Ammon's horn (tissue), 1 donor: ENCODE measurements at places on chromosomes 2 and 18.

- DNase-seq, result no peak
Measured at GRCh38 chr2:227881866-227882517, 10.6 kb downstream of the DAW1 start.

DNA sequence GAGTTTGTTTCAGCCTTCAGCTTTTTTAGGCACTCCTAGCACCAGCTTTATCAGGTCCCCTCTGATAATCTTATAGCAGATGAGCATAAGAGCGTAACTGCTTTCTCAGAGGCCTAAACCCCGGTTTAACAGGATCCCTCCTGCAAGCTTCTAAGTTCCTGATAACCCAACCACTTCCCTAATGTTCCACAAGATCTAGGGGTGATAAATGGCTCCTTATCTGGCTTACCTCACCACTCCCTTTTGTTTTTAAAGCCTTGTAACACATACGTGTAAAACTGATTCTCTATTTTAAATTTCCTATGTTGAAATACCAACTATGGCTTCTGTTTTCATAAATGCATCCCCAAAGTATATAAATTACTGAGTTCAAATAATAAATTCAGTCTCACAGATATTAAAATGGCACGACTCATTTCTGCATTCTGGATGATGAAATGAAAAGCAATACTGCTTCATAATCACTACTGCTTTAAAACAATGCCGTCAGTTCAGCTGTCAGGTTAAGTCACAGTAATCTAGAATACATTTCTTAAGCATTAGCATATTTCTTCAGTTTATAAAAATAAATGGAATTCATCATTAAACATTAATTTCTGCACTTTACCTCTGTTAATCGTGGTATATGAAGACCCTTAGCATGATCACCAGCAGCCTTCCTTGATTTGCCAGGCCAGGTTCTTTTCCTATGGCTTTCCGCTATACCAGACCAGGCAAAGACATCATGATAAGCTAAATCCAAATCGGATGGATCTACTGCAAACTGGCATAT, 126.3 kb downstream of the C2orf74 start:
- DNase-seq, result no peak

DNA sequence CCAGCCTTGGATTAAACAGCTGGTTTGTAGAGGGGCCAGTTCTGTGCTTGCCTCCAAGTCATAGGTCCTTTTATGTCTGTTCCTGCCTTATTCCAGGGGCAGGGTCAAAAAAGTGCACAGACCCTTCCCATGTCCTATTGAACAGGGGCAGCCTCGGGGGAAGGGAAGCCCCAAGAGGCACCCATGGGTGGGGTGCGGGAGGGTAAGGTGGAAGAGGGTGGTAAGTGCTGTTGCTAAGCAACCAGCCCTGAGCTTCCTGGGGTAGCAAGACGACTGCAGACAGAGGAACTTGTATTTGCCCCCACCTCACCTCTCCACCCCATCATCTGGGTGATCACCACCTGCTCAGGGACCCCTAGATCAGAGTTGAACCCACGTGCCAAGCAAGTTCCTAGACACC, 7.7 kb downstream of the DNMT3A start:
- no peak for DNase-seq

DNA sequence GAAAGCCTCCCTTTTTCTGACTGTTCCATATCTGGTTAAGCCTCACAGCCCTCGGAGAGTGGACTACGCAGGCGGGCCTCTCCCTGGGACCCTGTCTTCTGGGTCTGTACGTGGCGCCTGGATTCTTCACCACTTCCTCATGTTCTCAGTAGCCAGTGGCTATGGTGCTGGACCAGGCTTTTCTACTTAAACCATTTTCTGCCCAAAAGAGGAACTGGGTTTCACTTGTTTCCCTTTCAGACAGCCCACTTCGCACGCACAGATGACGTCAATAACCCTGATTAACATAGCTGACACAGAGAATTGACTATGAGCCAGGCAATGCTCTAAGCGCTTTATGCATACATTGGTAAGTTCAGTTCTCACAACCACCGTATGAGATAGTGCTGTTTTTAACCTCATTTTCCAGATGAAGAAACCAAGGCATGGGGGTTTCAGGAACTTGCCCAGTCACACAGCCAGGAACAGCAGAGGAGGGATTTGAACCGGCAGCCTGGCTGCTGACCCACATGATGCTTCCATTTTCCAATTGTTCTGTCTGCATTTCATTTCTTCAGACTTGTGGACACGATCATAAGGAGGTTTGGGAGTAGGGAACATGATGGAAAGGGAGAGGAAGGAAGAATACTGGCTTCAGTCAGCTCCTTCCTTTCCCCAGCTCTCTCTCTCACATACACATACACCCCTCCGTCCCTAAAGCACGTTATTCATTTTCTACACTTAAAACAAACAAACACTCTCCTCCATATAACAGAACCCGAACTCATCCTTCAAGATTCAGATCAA, 41.7 kb downstream of the MYOM1 start:
- peak; percentile 79 for DNase-seq

GRCh38 chr2:100071335-100072043, 70.9 kb downstream of the AFF3 start:
- no peak for DNase-seq

DNA sequence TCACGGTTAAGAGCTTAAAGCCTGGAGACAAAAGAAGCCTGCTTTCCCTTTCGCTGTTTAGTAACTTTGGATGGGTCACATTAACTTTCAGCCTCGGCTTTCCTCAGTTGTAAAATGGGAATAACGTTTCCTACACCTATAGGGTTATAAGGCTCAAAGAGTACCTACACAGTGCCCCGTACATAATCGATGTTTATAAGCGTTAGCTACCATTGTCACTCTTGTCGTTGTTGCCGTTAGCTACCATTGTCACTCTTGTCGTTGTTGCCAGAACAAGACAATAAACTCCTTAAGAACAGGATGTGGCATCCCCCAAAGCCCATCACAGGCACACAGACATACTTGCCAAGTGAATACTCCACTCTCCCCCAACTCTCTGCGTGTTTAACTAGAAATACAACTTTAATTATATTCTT, 901 bp upstream of the MFSD6 start:
- peak; percentile 34 for DNase-seq

DNA sequence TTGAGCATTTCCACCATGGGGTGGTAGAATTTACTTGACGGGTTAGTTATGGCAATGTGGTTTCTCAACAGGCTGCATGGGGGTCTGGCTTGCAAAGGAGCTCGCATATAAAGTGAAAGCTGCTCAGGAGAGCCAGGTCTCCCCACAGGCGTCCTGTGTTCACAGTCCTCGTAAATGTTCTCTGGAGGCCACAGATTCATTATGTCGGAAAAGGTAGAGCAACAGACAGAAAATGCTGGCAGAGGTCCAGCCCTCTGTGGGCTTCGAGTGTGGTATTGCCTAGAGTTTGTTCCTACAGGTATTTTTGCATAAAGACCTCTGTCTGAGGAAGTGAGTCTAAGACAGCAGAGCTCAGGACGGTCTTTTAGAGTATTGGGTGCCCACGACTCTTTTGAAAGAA, 96.4 kb downstream of the CDCA7 start:
- no peak for DNase-seq

GRCh38 chr2:15889442-15890123, 50.8 kb upstream of the MYCN start:
- DNase-seq, result no peak

- no peak for DNase-seq
Measured at GRCh38 chr18:58861861-58862301, 2.8 kb upstream of the ZNF532 start.
